Type B pancreatic cell (in vitro differentiated cells): ENCODE measurements at places on chromosomes 5 and 9. TPM values are rescaled to one million over a fixed set of nuclear protein-coding genes. Genes with fewer than 3 reads are reported as not detected.

DNA sequence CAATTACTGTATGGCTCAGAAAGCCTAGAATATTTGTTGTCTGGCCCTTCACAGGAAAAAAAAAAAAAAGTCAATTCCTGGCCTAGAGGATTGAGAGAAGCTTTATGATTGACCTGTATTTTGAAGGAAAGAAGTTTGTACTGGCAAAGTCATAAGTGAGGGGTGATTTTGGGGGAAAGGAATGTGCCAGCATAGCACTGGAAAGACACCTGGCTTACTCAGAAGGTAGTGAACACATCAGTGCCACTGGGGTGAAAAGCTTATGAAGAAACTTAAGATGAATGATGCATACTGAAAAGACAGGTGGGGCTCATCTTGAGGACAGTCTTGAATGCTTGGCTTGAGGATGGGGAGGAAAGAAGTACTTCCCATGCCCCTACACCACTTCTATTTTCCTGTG is 127.9 kb upstream of the RASA1 start:
- no peak for DNase-seq
- no peak overlapping the region for H3K4me3 ChIP-seq
- no peaks in the 10 kb centered on the region for H3K4me1 ChIP-seq
- H3K27ac ChIP-seq = no peak overlapping the region

Gene PAPPA
- total RNA-seq = 1.2 and 11.0 TPM in 2 replicates

- H3K4me1 ChIP-seq = peaks cover 20% of the 10 kb centered on the region
- no peaks in the 10 kb centered on the region for H3K36me3 ChIP-seq
- DNase-seq = peak; percentile 54
- no peak overlapping the region for H3K4me3 ChIP-seq
These were observed 148.3 kb downstream of the CMYA5 start for GRCh38 chr5:79837761-79838551.

- H3K4me3 ChIP-seq = no peak overlapping the region
- H3K36me3 ChIP-seq = peaks cover 30% of the 10 kb centered on the region
- DNase-seq = no peak
- H3K27me3 ChIP-seq = no peaks in the 10 kb centered on the region
These were observed 10.9 kb downstream of the POLK start for GRCh38 chr5:75522542-75522941.

Gene RAD23B
- total RNA-seq = 134 and 186 TPM in 2 replicates

- no peaks in the 10 kb centered on the region for H3K36me3 ChIP-seq
- H3K4me1 ChIP-seq = no peaks in the 10 kb centered on the region
- H3K27ac ChIP-seq = no peak overlapping the region
- DNase-seq = no peak
These were observed 447.5 kb upstream of the GRIN3A start for GRCh38 chr9:102185962-102186361.
